ENCODE measurements at places on chromosomes 2 and 18.

- DNase-seq = no peak
These were observed 64.4 kb downstream of the TSN start for GRCh38 chr2:121819846-121820245.

- no peak for DNase-seq
These were observed 181.4 kb downstream of the OSR1 start for GRCh38 chr2:19176977-19177376.

- no peak for DNase-seq
These were observed 809.8 kb upstream of the SOX11 start for GRCh38 chr2:4882421-4882820.

GRCh38 chr2:21431078-21431477 lies 307.3 kb downstream of the TDRD15 start:
- DNase-seq = no peak

DNA sequence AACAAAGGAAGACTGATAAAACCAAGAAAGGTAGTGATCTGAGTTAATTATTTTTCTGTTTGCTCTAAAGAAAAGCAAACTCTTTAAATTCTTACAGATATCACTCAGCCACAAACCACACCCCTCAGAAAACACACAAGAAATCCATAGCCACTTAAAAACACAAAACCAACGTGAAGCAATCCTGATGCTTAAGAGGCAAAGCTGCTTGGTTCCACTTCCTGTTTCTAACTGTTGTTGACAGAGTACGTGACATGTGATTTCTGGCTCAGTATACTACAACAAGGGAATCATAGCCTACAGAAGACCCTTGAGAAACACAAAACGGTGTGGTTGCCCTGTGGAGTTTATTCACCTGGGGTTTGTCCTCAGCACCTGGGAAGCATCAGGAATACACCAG lies 240.9 kb upstream of the APCDD1 start:
- no peak for DNase-seq

- DNase-seq = no peak
These were observed 43.7 kb upstream of the NAT8 start for GRCh38 chr2:73685764-73686438.

GRCh38 chr2:206611736-206612135 lies 30.6 kb upstream of the FAM237A start:
- no peak for DNase-seq

- DNase-seq = no peak
These were observed 35.8 kb downstream of the DARS1 start for GRCh38 chr2:135949451-135950234.

DNA sequence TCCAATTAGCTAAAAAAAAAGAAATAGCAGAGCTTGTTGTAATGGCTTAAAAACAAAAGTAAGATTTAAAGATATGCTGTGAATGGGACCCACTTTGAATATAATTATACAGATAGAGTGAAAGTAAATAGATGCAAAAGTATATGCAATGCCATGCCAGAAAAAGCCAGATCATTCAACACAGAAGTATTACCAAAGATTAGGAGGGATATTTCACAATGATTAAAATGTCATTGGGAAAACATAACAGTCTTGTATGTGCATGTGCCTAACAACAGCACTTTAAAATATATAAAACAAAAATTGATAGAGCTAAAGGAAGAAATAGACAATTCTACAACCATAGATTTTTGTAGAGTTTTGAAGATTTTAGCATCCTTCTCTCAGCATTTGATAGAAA lies 19.9 kb upstream of the SIGLEC15 start:
- no peak for DNase-seq

- no peak for DNase-seq
These were observed 32.4 kb downstream of the SLC35F5 start for GRCh38 chr2:113724010-113724409.

- DNase-seq = no peak
These were observed 79.2 kb upstream of the MAP3K20 start for GRCh38 chr2:172996387-172996961.

- DNase-seq = no peak
These were observed 11.6 kb downstream of the PNO1 start for GRCh38 chr2:68169308-68169707.

DNA sequence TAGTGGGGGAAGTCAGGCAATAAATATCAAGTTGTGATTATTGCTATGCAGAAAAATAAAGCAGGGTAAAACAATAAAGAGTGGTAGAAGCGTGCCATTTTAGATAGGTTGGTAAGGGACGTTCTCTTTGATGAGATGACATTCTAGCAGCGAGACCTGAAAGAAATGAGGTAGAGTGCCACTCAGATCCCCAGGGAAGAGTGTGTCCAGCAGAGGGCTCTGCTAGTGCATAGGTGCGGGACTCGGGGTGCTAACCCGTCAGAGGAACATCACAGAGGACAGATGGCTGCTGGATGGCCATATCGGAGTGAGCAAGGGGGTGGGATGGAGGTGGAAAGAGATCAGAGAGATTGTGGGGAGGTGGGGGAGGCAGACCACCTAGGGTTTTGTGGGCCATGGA lies 16.3 kb upstream of the GTF2A1L start:
- no peak for DNase-seq
